ENCODE measurements at places on chromosomes 12 and 14.
A peak's percentile ranks its signal among the peaks of the same experiment; 100 is the strongest.

- DNase-seq, result no peak
These were observed 687.1 kb upstream of the FBXO33 start for GRCh38 chr14:40119321-40119720.

DNA sequence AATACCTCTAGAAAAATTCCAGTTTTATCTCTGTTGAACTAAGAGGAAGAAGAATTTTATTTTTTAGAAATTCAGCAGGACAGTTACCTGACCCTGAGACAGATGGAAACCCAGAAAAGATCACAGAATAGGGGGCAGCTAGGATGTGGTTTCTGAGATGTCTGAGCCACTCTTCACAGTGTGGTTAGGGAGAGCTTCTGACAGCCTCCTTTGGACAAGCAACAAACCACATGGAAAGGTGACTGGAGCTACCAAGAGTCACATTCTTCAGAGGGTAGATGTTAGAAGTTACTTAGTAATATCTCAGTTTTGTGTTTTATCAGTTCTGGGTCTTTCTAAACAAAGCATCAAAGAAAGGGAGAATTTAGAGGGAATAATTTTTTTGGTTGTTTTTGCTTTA is 117.3 kb upstream of the NAP1L1 start:
- DNase-seq, result no peak

DNA sequence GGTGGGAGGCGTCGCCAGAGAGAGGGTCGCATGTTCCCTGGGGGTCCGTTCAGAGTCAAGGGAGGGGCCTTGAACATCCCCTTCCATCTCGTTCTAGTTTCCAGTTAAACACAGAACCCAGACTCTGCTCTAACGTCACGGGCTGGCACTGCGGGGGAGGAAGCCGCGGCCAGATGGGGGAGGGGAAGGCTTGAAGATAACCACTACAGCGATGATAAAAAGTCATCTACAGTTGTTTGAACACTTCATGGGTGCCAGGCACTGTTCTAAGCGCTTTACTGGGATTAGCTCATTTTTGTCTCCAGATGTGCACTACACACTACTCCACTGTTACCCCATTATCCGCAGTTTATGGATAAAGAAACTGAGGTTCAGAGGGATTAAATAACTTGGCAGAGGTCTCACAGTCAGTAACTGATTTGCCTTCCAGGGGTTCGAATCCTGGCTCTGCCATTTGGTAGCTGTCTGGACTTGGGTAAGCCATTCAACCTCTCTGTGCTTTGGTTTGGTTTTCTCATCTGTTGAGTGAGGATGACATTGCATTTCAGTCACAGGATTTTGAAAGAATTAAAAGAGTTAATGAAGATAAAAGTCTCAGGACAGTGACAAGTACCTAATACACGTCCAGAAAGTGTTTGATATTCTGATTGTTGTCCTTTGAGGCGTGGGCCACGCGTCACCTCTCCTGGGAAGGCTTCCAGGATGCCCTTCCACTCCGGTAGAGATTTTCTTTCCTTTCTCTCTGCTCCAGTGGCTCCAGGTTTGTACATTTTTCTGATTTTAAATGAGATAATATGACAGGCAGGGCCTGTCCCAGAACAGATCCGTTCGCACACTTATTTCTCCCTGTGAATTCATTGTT is 798 bp upstream of the RASAL1 start:
- peak; percentile 73 for DNase-seq

- no peak for DNase-seq
These were observed 1.8 kb upstream of the DYRK2 start for GRCh38 chr12:67646775-67647174.

GRCh38 chr14:103749860-103750259 is 34.2 kb downstream of the ZFYVE21 start:
- DNase-seq, result no peak

GRCh38 chr12:7042842-7043241 is 17.7 kb upstream of the C1S start:
- DNase-seq, result peak; percentile 56

GRCh38 chr12:90044069-90044468 is 335.4 kb upstream of the ATP2B1 start:
- DNase-seq, result no peak

DNA sequence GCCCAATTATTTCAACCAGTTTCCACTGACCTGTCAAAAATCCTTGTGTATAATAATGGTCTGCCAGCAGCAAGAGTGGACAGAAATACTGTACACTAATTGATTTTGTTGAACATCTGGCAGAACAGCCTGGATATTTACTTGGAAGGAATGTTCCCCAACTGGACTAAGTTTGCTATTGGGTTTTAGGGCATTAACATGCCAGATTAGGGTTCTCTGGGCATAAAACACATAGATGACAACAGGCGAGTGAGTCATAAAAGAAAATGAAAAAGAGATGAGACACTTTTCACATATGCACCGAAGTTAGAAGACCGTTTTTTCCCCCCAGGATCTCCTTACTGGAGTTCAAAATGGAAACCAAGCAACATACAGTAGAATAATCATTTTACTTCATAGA is 236.3 kb upstream of the NAV3 start:
- DNase-seq, result no peak

DNA sequence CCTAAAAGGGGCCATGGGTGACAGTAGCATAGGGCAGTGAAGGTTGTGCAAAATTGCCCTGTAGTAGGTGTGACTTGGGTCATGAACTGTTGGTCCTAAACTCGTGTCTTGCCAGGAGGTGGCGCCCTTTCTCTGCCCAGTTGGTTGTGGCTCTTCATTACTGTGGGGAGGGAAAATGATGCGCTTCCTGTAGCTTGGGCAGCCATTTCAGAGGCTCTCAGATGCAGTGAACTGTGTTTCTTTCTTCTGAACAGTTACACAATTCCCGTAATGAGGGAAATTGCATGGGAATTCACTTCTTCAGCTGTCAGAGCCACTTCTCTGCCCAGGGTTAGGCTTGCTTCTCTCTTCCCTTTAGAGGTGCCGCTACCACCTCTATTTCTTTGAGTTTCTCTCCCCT is 148.1 kb upstream of the NRXN3 start:
- peak; percentile 70 for DNase-seq

DNA sequence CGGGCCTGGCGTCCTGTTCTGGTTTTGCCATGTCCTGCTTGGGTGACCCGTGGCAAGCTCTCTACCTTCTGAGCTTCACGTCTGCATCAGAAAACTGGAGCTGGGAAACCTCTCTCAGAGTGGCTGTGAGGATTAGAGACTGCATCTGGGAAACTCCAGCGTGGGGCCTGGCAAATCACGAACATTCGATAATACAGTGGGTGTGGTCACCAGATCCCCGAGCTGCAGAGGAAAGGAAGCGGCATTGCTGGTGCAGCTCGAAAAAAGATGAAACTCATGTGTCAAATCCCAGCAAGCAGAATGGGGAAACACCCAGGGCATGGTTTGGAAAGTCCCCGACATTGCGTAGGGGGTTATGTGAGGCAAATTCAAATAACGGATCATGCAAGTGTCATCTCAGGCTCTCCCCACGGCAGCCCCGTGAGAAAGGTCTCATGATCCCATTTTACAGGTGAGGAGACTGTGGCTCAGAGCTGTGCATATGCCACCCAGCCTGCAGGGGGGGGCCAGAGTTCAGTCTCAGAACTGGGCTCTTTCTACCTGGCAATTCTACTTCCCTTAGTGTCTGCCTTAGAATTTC is 98.1 kb upstream of the VRK1 start:
- no peak for DNase-seq

DNA sequence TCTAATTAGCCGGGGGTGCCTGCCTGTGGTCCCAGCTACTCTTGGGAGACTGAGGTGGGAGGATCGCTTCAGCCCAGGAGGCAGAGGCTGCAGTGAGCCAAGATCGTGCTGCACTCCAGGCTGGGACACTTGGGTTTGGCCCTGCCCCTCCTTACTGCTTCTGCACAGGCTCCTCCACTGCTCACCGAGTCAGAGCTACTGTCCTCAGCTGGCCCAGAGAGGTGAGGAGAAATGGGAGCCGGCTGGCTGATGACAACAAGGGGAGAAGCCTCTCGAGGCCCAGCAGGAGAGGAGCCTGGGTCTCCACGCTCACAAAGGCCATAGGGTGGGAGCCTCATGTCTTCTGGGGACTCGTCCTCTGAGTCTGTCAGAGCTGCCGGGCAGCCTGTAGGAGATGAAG is 13.7 kb downstream of the CALCOCO1 start:
- DNase-seq, result no peak

DNA sequence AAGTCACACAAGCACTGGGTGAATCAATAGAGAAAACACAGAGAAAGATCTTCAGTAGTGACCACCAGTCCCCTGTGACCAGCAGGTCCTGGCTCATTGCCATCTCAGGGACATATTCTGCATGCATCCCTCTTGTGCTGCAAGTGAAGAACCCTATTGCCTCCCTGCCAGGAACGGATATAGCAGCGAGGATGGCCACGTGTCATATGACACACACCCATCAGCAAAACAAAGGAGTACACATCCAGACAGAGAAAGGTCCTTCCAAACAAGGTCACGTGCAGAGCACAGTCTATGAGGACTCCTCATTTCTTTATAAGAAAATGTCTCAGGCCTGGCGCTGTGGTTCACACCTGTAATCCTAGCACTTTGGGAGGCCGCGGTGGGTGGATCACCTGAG is 638.4 kb downstream of the FLRT2 start:
- no peak for DNase-seq

- no peak for DNase-seq
These were observed 82.8 kb upstream of the FBXO21 start for GRCh38 chr12:117273091-117273490.

DNA sequence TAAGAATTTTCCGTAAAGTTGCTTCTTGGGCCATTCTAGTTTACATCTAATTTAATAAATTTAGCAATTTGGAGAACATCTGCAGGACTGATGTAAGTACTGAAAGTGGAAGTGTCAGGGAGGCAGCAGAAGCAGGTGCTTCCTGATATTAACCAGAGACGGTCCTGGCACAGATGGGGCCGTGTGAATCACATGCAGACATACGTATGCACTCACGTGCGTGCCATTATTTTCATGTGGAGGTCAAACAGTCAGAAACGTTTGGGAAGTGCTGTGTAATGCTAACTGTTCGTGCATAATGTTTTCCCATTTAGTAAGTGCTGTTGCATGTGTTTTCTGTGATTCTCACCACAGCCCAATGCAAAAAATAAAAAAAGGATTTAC is 87.8 kb upstream of the DYNC1H1 start:
- no peak for DNase-seq

DNA sequence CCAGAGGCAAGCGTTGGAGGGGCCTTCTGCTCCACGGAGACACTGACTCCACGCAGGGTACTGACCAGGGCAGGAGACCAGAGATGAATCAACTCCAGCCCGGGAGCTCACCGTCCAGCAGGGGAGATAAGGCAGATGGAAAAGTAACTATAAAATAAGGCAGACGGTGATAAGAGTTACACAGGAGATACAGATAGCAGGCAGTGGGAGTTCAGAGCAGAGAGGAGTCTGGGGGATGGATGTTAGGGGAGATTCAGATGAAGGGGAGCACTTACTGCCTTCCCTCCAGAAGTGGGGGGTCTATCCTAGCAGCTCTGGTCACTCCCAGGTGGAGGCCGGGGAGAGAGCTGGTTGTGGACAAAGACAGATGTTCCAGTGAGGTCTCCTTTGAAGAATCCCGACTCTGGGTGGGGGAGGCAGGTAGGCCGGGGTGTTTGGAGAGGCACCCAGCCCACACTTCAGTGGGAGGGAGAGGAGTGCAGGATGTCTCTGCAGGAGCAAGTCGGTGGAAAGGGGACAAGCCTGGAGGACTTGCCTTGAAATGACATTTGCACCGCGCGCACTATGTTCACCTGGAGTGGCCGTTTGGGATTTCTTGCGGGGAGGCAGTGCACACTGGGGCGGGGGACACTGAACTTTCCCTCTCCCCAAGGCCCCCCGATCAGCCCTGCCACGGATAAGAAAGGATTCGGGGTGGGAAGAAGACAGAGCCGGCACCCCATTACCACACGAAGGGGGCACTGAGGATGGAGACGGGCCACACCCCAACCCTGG is 1.2 kb downstream of the PITPNM2 start:
- no peak for DNase-seq

GRCh38 chr12:92859650-92860386 is 69.3 kb downstream of the EEA1 start:
- DNase-seq, result peak; percentile 29

- DNase-seq, result no peak
These were observed 53.8 kb downstream of the PLEKHG3 start for GRCh38 chr14:64758025-64758521.

DNA sequence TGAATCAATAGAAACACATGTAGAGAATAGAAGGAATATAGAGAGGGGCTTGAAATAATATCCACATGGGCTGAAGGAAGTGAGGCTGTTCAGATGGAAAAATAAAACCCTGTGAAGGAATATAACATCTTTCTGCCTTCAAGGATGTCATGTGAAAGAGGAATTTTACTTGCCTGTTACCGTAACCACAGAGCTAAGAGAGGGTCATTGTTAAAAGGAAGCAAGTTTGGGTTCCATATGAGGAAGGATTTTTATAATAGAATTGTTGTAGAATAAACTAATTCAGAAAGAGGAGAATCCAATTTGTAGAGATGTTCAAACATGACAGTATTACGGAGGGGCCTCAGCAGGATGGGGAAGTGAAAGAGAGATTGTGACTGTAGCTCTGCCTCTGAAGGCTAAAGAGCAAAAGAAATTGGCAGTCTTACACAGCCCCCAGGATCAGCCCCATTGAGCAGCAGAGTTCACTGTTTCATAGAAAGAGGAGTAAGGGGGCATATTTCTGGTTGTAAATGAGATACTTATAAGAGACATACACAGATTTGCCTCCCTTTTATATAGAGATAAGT is 41.8 kb upstream of the PTPRR start:
- no peak for DNase-seq

DNA sequence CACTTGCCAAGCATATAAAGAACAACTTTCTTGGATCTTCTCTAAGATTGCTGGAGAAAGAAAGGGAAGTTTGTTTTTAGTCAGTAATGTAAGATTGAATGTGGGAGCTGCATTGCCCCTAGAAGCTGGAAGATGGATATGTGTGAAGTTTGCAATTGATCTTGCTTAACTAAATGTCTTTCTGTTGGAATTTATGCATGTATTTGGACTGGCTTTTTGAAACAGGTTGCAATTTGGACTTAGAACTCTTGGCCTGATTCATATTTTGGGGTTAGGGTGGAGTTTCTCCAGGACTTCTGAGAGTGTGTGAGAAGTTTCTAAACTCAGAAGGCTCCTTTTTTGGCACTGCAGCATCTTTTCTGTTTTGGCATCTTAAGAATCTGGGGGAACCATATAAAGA is 26.4 kb downstream of the IFT43 start:
- no peak for DNase-seq

GRCh38 chr14:101553393-101553792 is 7.9 kb upstream of the DIO3 start:
- DNase-seq, result no peak

DNA sequence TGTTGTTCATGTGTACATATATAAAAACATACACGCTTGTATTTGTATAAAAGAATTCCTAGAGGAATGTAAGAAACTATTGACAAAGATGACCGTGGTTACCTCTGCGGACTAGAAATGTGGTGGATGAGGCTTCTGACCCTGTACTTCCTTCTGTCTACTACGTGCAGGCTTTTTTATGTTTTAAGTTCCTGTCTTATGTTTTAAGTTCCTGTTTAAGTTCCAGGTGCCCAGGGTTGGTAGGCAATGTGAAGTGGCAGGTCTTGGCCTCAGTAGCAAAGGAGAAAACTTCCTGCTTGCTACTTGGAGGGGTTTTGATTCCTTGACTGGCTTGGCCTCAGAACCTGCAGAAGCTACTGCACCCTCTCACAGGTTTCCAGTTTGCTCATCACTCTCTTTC is 11.6 kb downstream of the POMT2 start:
- no peak for DNase-seq

GRCh38 chr12:90234472-90234871 is 525.8 kb upstream of the ATP2B1 start:
- DNase-seq, result no peak

- peak; percentile 8 for DNase-seq
These were observed 140.3 kb upstream of the FAR2 start for GRCh38 chr12:29008786-29009185.

GRCh38 chr12:55997535-55997859 is 421 bp downstream of the SUOX start:
- DNase-seq, result no peak
